ENCODE measurements at places on chromosomes 16 and 17.

DNA sequence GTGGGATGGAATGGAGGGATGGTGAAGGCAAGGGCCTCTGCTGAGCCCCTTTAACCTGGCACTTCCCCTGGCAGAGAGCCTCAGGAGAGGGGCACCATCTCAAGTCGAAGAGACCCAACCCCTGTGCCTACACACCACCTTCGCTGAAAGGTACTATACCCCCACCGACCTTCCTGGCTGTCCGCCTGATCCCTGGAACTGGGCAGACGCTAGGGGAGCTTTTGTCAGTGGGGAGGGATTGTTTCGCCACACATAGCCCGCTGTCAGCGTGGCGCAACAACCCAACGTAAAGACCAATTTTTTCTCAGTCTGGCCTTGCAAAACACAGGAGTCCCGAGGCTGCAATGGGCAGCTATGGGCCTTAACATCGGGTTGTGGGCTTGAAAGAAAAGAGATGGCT is 3.1 kb downstream of the PPP1R1B start:
- DNase-seq: no peak

DNA sequence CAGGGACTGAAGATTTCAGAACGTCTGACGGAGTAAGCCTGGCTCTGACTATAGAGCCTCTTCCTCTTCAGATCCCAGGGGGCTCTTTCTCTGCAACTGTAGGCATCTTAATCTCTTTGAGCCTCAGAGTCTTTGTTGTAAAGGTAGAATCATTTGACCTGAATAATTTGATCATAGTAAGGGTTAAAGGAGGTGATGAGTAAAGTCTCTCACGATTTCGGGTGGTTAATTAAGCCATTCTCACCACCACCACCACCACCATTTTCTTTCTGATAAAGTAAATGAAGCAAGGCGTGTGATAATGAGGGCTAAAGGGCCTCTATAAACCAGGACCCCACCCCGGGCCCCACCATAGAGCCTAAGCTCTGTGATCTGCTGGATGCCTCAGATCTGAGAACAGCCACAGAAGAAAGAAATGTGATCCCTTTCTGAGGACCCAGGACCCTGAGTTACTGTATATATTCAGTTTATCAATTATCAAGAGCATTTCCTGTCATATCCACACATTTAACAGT is 33.0 kb upstream of the ADAMTS18 start:
- DNase-seq: no peak

- DNase-seq: no peak
Measured at GRCh38 chr16:8075271-8075670, 515.0 kb downstream of the TMEM114 start.

- DNase-seq: no peak
Measured at GRCh38 chr16:89843409-89844350, 15.4 kb downstream of the SPIRE2 start.

DNA sequence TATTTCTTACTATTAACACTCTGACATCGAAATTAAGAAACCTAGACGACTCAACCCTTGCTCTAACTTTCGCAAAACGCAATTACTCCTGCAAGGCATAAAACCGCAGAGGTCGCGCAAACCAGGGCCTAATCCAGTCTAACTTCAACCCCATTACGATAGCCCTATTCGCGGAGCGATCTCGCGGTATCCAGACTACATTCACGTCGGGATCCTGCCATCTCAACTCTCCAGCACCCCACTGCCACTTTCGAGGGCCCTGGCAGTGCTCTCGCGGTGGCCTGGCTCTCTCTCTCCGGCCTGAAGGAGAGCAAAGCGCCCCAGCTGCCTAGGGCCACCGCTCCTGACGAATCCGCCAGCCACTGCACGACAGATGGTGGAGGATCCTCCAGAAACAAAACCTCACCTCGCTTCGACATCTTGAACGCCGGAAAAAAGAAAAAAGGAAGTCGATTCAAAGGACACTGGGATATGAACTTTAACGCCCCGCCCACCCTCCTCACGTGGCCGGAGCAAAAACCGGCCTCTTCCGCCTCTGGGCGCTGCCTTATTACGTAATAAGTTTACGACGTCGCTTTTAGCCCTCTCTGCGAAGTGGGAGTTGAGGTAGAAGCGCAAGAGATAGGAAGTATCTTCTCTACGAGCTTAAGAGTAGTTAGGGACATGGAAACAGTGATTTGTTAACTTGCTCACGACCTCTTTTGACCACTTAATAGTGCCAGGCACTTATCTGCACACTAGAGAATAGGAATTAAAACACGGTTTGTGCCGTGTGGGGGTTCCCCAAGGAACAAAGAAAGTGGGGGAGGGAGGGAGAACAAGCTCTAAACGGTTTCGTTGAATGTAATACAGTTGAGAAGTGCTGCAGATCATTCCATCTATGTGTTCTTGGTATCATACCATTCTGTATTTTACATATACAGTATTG is at the start of gene RPL23:
TSS of gene RPL23 (minus strand) at position 430 of the 928 bp plus-strand sequence. CDS start at position 419, 11 bp downstream.
- peak; percentile 76 for DNase-seq

DNA sequence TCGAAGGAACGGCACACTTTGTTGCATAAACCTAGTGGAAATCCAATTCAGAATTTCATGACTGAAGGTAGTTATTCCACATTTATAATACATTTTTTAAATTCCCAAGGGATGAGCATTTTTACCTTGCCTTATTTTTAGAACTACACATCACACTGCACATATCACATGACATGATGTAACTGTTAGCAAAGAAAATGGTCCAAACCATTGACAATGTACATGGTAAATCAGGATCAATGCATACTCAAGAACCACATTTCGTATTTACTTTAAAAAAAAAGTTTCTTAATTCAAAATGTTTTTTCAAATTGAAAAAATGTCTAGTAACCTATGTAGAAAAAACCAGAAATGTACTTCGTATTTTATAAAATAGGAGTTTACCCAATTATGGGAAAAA is 2.5 kb downstream of the KANSL1 start:
- no peak for DNase-seq

DNA sequence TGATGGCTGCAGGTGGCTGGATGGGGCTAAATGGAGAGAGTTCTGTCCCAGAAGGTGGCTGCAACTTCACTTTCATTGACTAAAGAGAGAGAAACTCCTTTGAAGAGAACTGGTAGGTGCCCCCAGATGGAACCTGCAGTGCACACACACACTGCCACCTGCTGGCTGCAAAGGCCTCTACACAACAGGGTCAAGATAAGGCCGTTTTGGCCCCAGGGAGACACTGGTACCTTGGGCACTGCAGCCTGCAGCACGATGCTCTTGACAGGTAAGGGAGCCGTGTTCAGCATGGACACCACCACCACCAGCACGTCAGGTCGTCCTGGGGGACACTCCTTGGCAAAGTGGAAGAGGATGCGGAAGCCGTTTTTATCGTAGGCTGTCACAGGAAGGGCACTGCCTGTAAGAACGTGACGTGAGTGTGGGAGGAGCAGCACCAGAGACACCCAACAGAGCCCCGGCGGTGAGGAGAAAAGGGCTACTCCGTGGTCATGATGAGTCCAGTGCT is 22.7 kb downstream of the GGA3 start:
- peak; percentile 81 for DNase-seq

- no peak for DNase-seq
Measured at GRCh38 chr17:78956254-78956653, 23.5 kb downstream of the LGALS3BP start.

DNA sequence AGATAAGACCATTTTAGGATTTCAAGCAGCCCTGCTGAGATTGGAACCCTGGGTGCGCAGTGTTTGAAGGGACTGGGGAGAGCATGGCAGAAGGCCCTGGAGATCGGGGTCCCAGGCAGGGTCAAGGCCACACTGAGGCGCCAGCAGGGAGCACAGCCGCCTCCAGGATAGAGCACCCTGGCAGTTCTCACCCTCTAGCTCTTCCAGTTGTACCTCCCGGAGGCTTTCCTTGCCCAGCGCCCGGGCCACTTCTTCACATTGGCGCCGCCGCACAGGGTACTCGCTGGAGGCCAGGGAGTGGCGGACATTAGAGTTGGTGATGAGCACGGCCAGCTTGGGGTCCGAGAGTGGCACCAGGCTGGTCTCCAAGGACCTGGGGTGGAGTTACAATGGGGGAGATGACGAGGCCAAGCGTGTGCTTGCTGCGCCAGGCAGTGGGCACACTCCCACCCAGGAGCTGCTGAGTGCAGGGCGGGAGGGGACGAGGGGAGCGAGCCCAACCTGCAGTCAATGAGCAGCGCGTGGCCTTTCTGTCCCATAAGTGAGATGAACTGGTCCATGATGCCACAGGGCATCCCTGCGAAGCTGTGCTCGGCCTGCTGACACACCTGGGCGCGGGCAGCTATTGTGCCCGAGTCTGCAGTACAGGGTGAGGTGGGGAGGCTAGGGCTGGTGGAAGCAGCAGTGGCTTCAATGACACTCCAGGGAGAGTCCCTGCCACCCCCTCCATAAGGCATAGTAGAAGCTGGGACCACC is 2.3 kb downstream of the GALK1 start:
- no peak for DNase-seq

- DNase-seq: no peak
Measured at GRCh38 chr17:227078-227945, 45.9 kb upstream of the DOC2B start.

GRCh38 chr17:63496177-63496576 is 19.3 kb downstream of the ACE start:
- no peak for DNase-seq

DNA sequence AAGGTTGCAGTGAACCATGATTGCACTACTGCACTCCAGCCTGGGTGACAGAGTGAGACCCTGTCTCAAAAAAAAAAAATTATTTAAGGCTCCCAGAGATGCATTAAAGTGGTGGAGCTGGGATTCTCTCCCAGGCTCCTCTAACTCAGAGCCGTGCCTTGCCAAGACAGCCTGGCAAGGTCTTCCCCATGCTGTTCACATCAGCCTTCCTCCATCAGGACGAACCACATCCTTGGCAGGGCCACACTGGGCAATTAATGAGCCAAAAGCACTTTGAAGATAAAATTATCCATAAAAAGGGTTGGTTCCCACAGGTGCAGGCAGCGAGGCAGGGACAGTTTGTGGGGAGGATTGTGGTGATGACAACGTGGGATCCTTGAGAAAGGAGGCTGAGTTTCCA is 19.8 kb upstream of the BBS2 start:
- no peak for DNase-seq

GRCh38 chr17:40158438-40159013 is 18.2 kb downstream of the CASC3 start:
- no peak for DNase-seq

DNA sequence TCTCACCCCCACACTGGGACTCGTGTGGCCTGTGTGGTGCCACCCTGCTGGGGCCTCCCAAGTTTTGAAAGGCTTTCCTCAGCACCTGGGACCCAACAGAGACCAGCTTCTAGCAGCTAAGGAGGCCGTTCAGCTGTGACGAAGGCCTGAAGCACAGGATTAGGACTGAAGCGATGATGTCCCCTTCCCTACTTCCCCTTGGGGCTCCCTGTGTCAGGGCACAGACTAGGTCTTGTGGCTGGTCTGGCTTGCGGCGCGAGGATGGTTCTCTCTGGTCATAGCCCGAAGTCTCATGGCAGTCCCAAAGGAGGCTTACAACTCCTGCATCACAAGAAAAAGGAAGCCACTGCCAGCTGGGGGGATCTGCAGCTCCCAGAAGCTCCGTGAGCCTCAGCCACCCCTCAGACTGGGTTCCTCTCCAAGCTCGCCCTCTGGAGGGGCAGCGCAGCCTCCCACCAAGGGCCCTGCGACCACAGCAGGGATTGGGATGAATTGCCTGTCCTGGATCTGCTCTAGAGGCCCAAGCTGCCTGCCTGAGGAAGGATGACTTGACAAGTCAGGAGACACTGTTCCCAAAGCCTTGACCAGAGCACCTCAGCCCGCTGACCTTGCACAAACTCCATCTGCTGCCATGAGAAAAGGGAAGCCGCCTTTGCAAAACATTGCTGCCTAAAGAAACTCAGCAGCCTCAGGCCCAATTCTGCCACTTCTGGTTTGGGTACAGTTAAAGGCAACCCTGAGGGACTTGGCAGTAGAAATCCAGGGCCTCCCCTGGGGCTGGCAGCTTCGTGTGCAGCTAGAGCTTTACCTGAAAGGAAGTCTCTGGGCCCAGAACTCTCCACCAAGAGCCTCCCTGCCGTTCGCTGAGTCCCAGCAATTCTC is 27.4 kb downstream of the STH start:
- no peak for DNase-seq

GRCh38 chr16:86986809-86987487 is 330.2 kb downstream of the C16orf95 start:
- DNase-seq: no peak

GRCh38 chr17:42290577-42290976 is 2.3 kb downstream of the STAT5A start:
- DNase-seq: no peak

DNA sequence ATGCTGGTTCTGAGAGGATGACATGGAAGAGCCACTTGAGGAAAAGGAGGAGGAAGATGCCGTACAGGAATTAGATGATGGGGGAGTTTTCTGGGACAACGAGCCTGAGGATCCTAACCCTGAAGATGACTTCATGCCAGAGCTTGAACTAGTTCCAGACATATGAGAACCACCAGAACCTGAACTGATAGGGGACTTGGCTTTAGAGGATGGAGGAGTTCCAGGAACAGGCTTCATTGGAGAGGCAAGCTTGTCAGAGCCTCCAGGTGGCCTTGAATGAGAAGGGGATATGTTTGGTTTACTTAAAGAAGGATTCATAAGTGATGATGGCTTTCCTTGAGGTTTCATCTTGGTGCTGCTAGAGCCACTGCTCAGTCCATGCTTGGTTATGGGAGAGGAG is 6.9 kb upstream of the FBXL20 start:
- DNase-seq: no peak

DNA sequence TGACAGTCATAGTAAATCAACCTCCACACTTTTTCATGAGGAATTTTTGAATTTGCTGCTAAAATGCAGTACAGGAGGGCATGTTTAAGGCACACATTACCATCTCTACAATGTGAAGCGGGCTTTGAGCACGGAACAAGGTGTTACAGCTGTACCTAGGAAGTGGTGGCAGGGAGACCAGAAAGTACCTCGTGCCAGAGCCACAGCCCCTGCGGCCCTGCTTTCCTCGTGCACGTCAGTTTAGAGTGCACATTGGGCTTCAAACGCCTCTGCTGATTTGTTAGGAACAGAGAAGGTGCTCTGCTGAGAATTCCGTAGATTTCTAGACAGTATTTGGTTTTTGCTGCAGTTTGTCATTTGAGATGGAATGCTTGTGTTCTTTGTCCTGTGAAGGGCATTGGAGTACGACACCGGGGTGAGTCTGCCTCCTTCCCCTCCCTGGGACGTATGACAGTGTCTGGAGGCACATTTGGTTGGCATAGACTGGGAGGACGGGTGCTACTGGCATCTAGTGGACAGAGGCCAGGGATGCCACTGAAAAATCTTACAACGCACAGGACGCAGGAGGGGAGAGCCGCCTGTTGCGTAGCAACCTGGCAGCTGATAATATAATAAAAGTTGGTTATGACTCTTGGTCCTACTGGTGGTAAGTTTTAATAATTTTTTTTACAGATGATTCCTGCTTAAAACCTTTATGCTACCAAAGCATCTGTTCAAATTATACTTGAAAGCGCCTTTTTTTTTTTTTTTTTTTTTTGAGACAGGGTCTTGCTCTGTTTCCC is 9.1 kb downstream of the FOXK2 start:
- DNase-seq: no peak
